Fibroblast of skin of left biceps (primary cell): ENCODE measurements at places on chromosomes 5 and 9.

- DNase-seq = no peak
These were observed 11.8 kb upstream of the COL5A1 start for GRCh38 chr9:134629586-134630392.

DNA sequence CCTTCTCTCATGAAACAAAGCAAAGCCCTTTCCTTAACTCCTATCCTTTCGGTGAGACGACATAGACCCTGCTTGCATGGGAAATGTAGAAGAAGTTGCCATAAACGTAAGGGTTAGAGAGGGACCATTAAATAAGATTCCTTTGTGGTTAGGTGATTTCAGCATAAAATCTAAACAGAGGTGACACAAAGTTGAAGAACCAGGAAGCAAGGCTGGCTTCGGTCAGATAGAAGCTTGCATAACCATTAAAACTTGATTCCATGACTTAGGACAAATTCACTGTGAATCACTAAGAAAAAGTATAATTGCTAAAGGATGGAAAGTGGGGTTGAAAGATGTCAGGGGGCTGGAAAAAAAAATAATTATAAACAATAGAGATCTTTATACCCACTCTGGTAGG, 30.9 kb upstream of the ABLIM3 start:
- no peak for DNase-seq

- DNase-seq = peak; percentile 33
These were observed 29.6 kb upstream of the UBAC1 start for GRCh38 chr9:135990468-135991429.

GRCh38 chr9:5950261-5950660, 59.6 kb downstream of the MLANA start:
- DNase-seq = no peak

DNA sequence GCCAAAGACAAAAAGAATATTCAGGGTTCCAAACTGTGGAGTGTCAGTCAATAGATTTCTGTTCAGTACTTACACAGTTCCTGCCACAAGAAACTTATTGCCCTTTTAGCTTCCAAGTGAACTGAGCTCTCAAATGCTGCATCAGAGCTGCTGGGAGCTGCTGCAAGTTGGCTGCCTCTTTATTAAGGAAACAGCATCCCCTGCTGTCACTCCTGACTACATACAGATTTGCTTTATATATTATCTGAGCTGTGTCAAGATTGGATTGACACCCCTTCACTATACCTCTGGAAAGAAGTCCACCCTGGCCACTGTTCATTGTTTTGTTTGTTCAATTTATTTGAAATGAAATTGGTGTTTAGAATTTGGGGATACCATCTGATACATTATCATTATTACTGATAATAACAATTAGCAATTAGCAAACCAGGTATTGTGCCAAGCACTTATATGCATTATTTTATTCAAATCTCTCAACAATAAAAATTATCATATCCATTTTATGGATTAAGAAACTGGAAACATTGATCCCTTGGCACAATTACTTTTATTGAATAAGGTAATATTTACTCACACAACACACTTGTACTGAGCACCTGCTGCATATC, 16.4 kb upstream of the C5orf58 start:
- no peak for DNase-seq

- no peak for DNase-seq
These were observed 83.5 kb downstream of the FSTL4 start for GRCh38 chr5:133528841-133529240.

GRCh38 chr9:104555521-104555920, 13.4 kb upstream of the OR13C8 start:
- no peak for DNase-seq

DNA sequence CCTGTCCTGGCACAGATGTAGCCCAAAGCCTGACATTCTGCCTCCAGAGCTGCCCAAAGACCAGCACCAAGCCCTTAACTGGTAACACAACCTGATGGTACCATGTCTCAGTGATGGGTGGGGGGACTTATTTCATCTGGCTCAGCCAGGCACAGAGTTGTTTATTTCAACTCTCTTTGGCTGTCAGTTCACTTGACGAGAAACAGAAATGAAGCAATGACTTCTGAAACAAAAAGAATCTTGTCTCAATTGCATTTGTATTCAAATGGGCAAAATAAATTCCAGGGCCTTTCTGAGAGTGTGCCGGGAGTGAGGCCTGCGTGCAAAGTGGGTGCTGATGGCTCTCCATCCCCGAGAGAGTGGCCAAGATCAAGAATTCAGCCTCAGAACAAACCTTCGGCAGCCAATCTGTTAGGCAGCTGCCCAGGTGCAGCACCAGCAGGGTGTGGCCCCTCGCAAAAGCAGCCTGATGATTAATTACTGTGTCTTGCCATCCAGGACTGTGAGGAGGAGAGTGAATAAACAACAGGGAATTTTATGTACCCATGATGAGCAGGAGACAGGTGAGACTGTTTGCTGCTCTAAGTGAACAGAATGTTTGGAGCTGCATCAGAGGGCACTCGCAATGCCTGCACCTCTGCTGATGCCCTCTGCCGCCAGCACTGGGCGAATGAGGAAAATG, 238.0 kb downstream of the HSPA4 start:
- DNase-seq = no peak

GRCh38 chr5:141904551-141904950, 19.1 kb upstream of the DELE1 start:
- no peak for DNase-seq

DNA sequence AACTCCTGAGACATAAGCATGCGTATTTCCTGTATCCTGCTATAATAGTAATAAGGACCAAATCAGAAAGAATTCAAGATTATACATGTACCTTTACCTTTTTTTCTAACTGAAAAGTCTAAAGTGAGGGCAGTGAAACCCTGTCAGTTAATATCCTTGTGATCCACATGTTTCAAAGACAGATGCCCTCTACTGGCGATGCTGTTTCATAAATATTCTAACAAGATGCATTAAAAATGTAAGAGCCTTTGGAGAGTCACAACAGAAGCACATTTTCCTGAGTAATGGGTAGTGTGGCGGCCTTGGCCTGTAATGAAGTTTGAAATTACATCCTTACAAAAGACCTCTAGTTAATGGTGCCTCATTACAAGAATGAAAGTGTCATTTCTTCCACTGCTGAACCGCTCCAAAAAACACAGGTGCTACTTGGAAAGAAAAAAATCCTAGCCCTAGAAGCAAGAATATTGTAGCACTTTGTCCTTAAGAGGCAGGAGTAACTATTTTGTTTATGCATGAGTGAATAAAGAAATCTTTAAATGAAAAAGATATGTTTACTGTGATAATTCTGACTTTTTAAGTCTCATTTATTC, 232.6 kb downstream of the EPB41L4A start:
- DNase-seq = no peak

GRCh38 chr9:126024581-126025230, 277.5 kb downstream of the PBX3 start:
- no peak for DNase-seq

DNA sequence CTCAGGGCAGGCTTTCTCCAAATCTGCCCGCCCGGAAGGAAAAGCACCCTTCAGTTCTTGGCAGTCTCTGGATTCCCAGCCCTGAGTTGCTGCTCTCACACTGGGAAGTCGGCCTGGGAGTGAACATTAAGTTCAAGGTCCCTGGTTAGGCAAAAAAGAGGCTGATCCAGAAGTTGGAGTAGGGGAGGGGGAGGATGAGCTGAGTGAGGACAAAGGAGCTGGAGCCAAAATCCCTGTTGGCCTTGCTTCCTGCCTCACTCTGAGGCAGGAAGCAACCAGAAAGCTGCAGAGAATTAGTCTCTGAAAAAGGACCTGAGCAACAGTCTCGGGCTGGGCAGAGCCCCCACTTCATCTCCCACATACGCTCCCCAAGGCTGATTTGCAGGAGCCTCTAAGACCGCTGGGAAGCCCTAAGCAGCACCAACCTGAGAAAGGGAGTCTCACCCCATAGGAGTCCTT, 15.0 kb upstream of the RPS14 start:
- DNase-seq = no peak

GRCh38 chr5:76305269-76305668, 97.8 kb upstream of the IQGAP2 start:
- no peak for DNase-seq

DNA sequence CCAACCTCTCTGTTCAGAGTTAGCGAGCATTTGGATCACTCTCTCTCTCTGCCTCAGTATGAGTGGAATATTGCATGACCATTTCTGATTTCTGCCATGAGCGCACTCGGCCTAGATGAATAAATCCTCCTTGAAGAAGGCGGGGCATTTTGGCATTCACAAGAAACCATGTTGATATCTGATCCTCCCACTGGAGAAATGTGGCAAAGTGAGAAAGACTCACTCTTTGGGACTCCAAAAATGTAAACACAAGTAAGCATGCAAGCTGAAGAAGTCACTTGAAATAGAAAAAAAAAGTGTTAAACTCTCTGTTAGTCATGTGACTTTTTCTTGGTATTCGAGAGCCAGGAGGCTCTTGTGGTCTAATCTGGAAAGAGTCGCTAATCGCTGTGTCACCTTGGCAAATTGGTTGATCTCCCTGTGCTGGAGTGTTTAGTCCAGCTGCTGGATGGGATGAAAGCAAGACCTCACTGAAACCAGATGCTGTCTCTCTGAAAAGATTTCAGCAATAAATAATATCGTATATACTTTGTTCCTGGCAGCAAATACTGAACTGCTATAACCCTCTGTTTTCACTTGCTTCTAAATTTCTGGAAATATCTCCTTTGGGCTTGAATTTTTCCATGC, 95.5 kb downstream of the GHR start:
- no peak for DNase-seq

GRCh38 chr9:116308076-116308475, 154.5 kb downstream of the PAPPA start:
- DNase-seq = no peak

GRCh38 chr9:126397056-126397455, 70.4 kb downstream of the MVB12B start:
- no peak for DNase-seq

DNA sequence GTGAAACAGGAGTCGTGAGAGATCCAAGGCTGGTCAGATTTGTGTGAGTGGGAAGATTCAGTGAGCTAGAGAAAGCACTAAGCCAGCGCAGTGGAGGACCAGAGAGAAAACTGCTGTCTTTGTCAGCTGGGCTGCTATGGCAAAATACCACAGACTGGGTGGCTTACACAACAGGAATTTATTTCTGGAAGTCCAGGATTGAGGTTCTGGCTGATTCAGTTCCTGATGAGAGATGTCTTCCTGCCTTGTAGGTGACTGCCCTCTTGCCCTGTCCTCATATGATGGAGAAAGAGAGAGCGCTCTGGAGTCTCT, 24.2 kb upstream of the ANKRD33B start:
- no peak for DNase-seq

GRCh38 chr5:169933616-169934015, 46.7 kb downstream of the INSYN2B start:
- DNase-seq = no peak

- no peak for DNase-seq
These were observed 51.5 kb upstream of the MAP3K1 start for GRCh38 chr5:56763711-56764466.

DNA sequence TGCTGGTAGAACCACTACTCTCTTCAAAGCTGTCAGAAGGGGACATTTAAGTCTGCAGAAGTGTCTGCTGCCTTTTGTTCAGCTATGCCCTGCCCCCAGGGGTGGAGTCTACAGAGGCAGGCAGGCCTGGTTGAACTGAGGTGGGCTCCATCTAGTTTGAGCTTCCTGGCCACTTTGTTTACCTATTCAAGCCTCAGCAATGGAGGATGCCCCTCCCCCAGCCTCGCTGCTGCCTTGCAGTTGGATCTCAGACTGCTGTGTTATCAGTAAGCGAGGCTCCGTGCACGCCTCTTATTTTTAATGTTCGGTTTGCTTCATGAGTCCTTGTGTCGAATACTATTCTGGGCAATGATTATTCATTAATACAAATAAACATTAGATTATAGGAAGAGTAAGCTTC, 3.1 kb upstream of the SLC27A6 start:
- no peak for DNase-seq

- DNase-seq = no peak
These were observed 22.5 kb downstream of the ABO start for GRCh38 chr9:133252301-133253020.

DNA sequence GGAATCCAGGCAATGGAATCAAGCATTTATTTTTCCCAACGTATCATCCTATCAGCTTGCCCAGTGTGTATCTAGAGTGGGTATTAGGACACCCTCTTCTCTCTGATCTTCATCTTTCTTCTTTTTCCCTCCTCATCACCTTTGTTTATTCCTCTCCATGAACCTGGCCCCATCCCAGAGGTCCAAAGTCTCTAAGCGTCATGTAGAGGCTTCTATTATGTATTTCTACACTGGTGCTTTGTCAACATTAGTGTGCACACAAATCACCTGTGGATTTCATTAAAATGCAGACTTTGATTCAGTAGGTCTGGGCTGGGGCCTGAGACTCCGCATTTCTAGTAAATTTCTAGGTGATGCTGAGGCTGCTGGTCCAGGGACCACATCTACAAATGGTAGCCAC, 19.8 kb upstream of the PIP5K1B start:
- no peak for DNase-seq
